ENCODE measurements at places on chromosomes 3 and 15. TPM values are rescaled to one million over a fixed set of nuclear protein-coding genes. Genes with fewer than 3 reads are reported as not detected.
A peak's percentile ranks its signal among the peaks of the same experiment; 100 is the strongest.

- DNase-seq, result no peak
Observed at GRCh38 chr15:62748196-62748595, 294.4 kb upstream of the TPM1 start.

GRCh38 chr3:158845765-158846350 is 44.0 kb downstream of the MFSD1 start:
- DNase-seq, result no peak

DNA sequence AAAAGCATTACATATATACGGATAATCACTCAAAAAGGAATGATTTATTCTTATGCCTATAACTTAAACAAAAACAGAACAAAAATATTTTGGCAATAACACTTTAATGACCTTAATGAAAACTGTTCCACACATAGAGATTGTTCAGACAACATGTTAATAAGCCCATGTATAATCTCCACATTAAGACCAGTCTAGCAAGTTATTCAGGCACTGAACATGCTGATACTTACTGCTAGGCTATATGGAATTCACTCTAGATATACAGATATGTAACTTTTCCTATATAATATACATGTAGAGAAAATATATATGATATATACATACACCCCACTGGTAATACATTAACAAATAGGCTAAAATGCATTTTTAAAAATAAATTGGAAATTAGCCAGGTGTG is 43.8 kb upstream of the USP50 start:
- no peak for DNase-seq

DNA sequence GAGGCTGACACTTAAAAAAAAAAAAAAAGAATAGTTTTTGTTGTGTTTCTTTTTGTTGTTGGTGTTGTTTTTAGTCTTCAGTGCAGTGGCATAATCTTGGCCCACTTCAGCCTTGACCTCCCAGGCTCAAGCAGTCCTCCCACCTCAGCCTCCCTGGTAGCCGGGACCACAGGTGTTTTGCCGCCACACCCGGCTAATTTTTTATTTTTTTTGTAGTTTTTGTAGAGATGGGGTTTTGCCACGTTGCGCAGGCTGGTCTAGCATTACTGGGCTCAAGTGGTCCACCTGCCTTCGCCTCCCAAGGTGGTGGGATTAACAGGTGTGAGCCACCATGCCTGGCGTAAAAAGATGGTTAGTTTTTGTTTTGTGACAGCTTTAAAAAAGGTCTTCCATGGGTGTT is 30.1 kb downstream of the IGF1R start:
- no peak for DNase-seq

GRCh38 chr3:197753263-197753662 is 3.6 kb downstream of the FYTTD1 start:
- DNase-seq, result no peak

DNA sequence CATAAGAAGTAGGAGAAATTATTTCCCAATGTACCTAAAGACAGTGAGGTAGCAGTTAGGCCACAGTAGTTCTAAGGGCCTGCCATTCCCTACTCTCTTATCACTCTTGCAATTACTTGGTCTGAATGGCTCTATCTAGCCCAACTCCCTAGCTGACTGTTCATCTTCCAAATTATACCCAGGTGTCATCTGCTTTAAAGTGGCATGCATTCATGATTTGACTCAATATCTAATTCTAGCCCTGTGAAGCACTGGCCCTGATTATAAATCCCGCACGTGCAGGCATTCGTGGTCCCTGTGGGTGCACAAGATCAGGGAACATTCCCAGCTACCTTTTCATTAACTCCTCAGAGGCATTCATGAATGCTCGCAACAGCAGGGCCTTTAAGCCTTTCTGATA is 43.1 kb upstream of the ZNF774 start:
- no peak for DNase-seq

DNA sequence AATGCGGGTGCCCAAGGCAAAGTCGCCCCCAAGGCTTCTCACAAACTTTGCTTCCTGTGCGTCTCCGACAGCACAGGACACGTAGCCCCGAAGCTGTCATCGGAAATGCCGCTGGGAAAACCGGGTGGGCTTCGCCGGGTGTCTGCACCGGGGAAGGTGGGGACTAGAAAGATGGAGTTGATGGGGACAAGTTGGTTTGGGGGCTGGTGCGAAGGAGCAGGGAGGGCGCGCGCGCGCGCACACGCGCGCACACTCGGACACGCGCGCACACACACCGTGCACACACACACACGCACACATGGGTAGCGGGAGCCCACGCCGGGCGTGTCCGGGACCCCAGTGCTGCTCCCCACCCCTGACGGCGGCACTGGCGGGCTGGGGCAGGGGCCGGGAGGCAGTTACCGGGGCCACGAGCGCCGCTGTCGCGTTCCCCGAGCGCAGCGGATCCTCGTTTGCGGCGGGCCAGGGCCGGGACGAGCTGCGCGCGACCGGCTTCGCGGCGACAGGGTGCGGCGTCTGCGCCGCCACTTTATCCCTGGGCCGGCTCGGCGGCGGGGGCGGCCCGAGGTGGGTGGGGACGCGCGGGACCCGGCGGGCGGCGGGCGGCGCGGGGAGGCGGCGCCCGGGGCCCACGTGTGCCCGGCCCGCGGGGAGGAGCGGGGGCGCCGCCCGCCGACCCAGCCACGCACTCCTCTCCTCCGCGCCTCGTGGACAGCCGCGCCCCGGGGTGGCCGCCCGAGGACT is 539 bp upstream of the MGLL start:
- peak; percentile 85 for DNase-seq

- DNase-seq, result no peak
Observed at GRCh38 chr3:133888726-133889340, 6.8 kb downstream of the RAB6B start.

DNA sequence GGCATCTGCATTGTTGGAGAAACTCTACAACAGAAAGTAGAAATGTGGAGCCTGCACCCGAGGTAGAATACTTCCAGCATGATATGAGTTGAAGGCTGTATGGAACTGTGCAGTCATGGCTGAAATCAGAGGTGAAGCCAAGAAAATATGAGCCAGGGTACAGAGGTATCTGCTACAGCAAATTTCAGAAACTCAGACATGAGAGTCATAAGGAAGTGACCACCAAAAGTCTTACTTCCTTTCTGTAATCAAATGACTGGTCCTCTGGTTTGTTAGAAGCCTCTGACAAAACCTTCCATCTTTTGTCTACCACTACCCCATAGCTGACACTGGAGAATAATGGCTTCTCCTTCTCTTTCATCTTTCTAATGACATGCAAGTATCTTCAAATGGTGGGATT is 159.4 kb downstream of the TMEM108 start:
- no peak for DNase-seq

DNA sequence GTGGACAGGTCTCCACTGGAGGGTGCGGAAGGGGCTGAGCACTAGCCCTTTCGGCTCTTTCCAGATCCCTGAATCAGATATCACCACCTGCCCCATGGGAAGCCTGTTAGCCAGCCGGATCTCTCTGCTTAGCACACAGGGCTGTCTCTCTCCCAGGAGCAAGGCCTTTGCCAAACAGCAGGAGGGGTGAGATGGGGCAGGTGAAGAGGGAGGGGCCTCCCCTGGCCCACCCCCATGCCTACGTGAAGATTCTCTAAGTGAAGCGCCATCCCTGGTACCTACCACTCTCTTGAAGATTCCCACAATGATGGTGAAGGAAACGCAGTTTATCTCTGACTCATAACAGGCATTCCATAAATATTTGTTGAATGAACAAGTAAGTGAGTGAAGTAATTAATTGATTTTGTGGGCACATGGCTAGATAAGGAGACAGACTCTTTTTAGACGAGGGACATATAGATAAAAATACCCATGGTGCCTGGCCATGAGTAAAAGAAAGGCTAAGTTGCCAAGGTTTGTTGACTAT is 19.6 kb upstream of the HCN4 start:
- no peak for DNase-seq

- no peak for DNase-seq
Observed at GRCh38 chr3:188037195-188037718, 116.7 kb upstream of the LPP start.

DNA sequence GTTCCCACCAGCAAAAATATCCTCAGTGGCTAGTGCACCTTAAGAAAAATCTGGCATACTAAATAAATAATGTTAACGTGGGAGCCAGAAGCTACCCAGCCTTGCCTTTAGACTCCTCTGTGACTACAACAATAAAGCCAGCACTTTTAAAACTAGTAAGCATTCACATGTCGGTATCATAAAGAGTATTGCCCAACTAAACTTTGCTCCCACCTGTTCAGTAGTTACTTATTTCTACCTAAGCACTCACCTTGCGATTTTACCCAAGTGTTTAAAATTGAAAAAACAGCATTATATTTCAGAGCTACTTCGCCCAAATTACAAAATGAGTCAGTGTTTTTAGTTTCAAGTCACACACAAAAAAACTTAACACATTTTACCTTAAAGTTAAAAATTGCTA is 12.8 kb downstream of the ALDH1L1 start:
- DNase-seq, result no peak

DNA sequence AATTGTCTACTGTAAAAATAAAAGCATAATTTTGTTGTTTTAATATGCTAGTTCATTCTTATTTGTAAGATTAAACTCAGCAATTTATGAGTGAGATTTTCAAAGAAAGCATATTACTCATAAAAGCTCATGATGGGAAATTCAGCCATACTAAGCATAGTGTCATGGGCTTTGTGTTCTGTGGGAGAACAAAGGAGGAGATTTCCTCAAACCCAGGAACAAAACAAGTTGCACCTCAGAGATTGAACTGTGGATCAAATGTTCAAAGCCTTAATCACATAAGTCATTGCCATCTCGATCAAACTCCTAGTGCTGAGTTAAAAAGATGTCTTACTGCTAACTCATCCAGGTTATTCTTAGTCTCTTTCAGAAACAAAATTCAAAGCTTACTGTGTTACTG is 85.6 kb upstream of the PDZRN3 start:
- DNase-seq, result no peak

- no peak for DNase-seq
Observed at GRCh38 chr3:191444569-191444968, 16.4 kb upstream of the PYDC2 start.

The PP2D1 gene
- polyA plus RNA-seq, result not detected

The CHRNA5 gene
- 0.11 TPM for polyA plus RNA-seq

The SLC2A2 gene
- polyA plus RNA-seq, result not detected

The APOD gene
- polyA plus RNA-seq, result 50.5 TPM

The TMOD3 gene
- 8.9 TPM for polyA plus RNA-seq

The PARP16 gene
- 6.7 TPM for polyA plus RNA-seq

The RBP2 gene
- polyA plus RNA-seq, result not detected

The EPHB3 gene
- 0.52 TPM for polyA plus RNA-seq

The WDR93 gene
- polyA plus RNA-seq, result not detected

Measured in spleen (tissue), 13 donors.